Stimulated activated CD4-positive, alpha-beta T cell treated with anti-CD3 and anti-CD28 coated beads, TNF-alpha, amount 100 ng/mL, for 48 hours (primary cell): ENCODE measurements at places on chromosomes 7 and 10.
A peak's percentile ranks its signal among the peaks of the same experiment; 100 is the strongest.

- no peak for DNase-seq
These were observed 21.6 kb downstream of the DNTT start for GRCh38 chr10:96325719-96326373.

DNA sequence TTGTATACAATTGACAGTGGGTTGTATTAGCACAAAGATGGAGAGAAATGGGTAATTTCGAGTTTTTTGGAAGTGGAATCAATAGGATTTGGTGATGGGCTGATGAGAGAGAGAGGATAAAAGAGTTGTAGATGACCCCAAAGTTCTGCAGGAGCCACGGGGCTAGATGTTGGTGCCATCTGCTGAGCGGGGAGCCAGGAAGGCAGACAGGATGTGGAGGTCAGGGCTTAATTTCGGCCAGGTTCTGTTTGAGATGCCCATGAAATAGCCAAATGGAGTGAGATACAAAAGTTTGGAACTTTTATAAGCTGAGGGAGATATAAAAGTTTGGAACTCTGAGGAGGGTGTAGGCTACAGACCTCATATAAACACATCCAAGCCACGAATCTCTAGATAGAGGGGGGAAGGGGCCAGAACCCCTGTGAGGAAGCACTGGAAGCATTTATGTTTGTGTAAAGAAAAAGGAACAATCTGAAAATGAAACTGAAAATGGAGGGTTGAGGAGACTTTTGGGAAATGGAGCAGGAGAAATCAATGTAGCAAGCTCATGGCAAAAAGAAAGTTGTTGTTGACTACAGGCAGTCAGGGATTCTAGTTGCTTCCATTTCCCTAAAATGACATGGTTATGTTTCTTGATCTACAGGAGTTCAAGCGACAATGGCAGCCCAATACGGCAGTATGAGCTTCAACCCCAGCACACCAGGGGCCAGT is 2.2 kb downstream of the GIMAP4 start:
- no peak for DNase-seq

GRCh38 chr10:16987976-16988610 is 141.5 kb downstream of the CUBN start:
- no peak for DNase-seq

DNA sequence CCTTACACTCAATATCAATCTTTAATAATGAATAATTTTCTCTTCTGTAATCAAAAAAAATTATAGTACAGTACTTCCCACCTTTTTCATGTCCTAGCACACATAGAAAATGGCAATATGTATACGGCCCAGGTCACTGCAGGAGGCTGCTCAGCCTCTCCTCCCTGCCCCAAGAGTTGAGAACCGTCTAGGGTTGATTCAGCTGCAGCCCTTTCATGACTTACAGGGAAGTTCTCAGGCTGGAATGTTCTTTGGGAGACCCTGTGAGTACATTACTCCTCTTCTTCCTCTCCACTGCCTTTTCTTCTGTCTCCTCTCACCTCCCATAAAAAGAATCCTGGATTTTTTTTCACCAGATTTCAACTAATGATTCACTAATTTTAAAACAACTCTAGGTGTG is 180.0 kb downstream of the HDAC9 start:
- DNase-seq: no peak

DNA sequence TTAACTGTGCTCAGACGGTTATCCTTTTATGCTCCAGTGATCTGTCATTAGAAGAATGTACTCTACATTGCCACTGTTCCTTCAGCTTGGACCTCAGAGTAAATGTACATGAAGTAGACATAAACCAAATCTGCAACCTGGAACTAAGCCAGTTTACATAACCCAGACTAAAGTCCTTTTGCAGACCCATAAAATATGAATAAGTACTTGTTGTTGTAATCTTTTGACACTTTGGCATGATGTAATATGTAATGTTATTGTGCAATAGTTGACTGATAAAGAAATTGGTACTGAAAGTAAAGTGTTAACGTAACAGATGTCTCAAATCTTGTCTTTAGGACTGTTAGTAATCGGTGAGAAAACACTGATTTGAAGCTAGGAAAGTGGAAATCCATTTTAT is 115.8 kb upstream of the SORCS1 start:
- no peak for DNase-seq

DNA sequence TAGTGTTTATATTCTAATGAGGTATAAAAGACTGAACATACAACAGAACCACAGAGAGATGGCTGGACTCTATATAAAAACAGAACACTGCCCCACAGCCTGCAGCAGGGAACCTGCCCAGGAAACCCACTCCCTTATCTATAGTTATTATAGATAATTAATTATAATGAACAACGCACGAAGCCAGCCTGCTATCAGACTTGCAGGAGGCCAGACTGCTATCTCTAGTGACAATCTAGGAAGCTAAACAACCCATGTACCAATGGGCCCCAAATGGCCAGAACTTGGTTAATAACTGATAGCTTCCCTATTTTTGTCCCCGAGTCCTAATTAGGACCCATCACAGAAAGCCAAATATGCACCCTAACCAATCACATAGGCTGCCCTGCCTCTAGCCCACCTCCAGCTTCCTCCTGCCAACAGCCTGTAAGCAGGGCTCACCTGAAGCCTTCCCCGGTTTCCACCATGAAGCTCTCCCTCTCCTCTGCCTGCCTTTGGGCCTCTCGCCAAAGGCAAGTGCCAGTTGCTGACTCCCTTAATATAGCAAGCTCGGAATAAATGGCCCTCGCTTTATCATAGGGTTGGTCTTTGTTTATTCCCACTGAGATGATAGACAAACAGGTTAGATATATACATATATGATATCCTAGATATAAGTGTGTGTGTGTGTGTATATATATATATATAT is 74.5 kb downstream of the SYPL1 start:
- DNase-seq: no peak

- DNase-seq: no peak
These were observed 125.8 kb downstream of the CRPPA start for GRCh38 chr7:16295558-16295957.

DNA sequence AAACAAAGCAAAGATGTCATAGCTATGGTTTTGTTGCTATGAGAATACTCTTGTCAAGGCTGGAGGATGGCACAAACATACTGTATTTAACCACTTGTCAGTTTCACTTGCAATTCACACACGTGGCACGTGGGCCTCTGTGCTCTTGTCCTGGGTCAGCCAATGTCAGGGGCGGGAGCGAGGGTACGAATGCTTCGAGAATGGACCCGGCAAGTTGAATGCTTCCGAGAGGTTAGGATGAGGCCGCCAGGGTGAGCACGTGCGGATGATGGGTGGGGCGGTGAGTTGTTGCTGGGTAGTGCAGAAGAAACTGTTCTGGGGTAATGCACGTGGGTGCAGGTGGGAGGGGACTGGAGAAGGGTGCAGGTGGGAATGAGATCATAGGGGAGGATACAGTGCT is 10.4 kb upstream of the OCM2 start:
- DNase-seq: no peak

- DNase-seq: no peak
These were observed 647.0 kb downstream of the KCNMA1 start for GRCh38 chr10:76990561-76990960.

GRCh38 chr7:36311539-36311938 is 78.1 kb upstream of the ANLN start:
- no peak for DNase-seq

DNA sequence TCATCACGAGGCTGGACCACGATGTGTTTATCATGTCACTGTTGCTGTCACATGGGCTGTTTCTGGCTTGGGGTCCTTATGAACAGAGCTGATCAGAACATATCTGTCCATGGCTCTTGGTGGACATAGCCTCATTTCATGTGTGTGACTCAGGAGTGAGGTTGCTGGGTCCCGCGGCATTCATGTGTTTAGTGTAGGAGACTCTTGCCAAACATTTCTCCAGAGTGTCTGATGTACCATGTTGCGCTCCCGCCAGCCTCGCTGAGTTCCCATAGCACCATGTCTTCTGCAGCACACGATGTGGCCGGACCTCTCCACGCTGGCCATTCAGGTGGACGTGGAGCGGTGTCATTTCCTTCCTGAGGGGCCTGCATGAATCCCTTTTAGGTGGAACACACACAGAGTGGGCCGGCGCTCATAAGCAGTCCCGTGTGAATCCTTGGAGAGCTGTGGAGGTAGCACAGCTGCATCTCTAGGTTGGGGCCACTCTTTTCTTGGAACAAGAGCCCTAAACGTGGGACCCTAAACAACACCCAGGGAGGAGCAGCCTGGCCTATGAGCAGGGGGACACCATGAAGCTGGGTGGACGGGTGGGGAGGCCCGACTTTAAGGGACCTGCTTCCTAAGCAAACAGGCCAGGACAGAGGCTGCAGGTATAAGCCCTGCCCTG is 134.6 kb downstream of the LHPP start:
- DNase-seq: no peak

- DNase-seq: peak; percentile 47
These were observed 783 bp downstream of the ANLN start for GRCh38 chr7:36390199-36391090.

GRCh38 chr10:102426803-102427287 is 5.5 kb downstream of the CUEDC2 start:
- no peak for DNase-seq

- no peak for DNase-seq
These were observed 297.0 kb upstream of the AUTS2 start for GRCh38 chr7:69301253-69301652.

DNA sequence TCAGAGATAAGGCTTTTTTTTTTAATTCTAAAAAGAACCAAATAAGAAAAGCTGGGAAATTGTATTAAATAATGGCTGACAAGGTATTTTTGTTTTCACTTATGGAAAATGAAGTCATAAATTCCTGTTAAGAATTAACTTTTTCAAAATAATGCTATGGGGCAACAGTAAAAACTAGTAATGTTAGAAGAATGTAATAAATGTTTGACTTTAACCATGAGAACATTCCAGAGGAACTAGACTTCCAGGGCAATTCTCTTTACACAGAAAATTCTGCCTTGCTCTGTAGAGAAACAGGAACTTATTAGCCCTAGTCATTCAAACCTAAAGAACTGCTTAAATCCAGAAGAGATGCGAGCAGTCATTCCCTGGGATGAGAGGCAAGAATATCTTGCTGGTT is 571.1 kb downstream of the IPMK start:
- no peak for DNase-seq

GRCh38 chr7:120272261-120272660 is 714 bp upstream of the KCND2 start:
- DNase-seq: no peak

DNA sequence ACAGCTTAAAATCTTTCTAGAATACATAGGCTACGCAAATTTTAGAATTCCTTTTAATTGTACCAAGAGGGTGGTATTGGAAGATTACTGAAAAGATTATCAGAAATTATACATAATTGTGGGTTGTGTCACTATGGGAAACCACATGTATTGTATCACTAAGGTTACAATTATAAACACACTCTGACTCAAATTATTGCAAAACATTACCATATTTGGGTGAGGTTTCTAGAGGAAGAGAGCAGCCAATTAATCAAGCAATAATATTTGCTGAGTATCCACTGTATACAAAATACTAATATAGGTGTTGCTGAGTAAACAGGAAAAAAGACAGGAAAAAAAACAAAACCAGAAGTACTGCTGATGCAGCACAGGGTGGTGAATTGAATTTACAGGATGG is 3.1 kb upstream of the CAPZA2 start:
- DNase-seq: no peak

DNA sequence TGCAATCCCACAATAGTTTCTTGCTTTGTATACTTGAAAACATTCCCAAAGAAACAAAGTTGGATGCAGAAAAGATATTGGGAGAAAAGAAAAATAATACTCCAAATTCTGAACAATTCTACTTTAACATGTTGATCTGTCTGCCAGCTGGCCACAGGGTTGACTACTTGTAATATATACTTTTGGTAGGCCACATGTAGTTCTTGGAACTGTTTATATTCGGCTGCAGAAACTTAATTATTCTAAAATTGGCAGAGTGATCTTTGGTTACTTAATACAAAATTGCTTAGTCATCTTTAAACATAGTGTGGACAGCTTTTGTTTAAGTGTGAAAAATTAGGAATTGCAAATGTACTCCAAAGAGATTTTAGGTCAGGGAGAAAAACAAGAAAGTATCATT is 76.0 kb downstream of the CALD1 start:
- DNase-seq: no peak

DNA sequence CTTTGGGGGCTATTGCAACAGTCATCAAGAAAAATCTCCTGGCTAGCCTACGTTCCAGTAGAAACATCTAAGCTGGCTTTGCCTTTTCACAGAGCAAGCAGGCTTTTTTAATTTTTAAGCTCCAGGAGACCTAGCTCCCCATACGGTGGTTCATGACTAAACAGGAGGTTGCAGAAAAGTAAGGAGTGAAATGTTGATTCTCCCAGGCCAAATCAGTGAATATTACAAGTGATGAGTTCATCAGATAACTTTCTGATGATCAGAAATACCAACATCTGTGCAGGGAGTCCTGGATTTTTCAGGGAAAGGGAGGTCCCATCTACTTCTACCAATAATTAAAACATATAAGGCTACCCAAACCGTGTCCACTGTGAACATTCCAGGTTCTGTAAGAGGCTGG is 477.3 kb upstream of the CELF2 start:
- DNase-seq: no peak

- no peak for DNase-seq
These were observed 148.2 kb upstream of the WNT16 start for GRCh38 chr7:121180436-121181063.

GRCh38 chr10:91495402-91495801 is 85.3 kb downstream of the HECTD2 start:
- DNase-seq: no peak

DNA sequence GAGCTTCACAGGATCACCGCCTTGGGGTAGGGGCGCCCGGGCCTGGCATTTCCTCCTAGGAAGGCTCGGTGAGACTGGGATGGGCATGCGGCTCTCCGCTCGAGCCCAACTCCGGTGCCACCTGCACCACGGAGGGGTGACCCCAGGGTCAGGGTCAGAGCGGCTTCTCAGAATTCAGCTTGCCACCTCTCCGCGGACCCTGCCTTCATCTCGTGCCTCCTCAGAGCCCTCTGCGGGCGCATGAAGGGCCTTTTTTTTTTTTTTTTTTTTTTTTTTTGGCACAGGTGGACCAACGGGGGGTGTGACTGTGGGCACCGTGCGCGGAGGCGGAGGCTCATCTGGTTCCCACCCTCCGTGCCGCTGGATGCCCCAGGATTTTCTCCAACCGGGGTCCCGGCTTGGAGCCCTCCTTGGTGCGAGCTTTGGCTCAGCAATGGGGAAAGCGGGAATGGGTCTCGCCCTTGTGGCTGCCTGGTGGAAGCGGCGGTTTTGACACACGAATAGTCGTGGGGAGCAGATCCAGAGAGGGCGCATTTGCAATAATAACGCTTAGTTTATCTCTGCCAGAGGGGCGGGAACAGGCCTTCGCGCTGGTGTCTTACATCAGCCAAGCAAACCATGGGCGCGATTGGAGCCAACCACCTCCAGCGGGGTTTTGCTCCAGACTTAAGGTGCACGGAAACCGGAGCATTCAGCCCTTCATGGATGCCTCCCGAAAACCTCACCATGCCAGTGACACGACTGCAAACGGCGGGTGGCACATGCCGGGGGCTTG is 5.0 kb upstream of the TNRC18 start:
- no peak for DNase-seq
